Mucosa of descending colon (tissue), 3 donors: ENCODE measurements at places on chromosomes 4 and X.
A peak's percentile ranks its signal among the peaks of the same experiment; 100 is the strongest.

- DNase-seq = no peak
Measured at GRCh38 chr4:90572996-90573395, 445.8 kb downstream of the CCSER1 start.

- DNase-seq = no peak
Measured at GRCh38 chr4:53714236-53715140, 123.2 kb upstream of the LNX1 start.

DNA sequence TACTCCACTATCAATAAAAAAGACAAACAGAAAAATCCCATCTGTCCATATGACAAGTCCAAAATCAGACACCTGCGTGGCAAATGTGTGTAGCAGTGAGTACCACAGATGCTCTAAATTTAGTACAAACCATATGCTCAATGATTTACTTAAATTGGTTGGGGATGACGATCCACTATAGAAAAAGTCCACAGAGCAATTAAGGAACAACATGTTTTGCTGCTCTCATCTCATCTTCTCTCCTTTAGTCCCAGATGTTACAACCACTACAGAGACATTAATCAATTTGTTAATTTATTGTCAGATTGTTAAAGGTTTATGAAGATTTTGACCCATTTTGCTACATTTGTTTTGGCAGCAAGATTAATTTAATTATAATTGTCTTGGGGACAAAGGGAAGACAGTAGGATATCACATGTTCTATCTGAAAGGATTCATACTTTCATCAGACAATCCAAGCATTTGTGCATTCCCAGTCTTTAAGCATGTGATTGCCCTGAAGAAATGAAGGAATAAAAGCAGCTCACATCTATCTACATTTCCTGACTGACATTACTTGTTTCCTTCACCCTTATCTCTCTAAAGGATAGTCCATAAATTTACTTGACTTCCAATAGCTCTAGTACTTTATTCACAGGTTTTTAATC lies 2268.1 kb downstream of the PCDH7 start:
- DNase-seq = no peak

DNA sequence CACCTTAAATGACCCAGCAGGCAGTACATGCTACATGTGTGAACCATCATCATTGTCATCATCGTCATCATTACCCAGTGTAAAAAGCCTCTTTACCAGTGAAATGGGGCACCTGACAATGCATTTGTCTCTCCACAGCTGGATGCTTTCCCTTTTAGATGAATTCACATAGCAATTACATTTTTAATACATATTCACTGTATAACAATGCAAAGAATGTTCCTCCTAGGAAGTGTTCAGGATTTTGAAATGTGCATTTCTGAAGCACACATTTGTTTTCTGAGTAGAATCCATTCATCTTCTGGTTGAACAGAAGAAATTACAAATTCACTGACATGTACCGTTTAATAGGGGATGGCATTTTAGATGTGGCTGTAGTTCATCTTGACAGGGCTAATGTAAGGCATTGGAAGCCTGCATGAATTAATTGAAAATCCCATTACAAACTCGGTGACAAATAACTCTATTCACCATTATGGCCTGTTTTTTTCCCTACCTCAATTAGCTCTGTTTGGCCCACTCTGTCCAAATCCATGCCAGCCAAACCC lies 111.1 kb downstream of the SH3RF1 start:
- DNase-seq = no peak

DNA sequence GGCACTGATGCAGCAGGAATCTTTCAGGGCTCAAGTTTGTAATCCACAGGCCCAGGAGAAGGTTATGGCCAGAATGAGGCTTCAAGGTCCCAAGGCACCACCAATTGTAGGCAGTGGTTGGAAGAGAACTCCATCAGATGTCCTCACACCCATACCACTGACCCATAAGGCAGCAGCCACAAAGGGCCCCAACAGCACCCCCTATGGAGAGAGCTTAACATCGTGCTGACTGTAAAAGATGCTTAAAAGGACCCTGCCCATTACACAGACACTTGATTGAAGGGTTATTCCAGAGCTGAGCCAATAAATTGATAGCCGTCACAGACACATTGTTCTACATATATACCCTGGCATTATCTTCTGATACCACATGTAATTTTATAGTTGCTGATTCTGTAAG lies 113.7 kb downstream of the SOWAHB start:
- DNase-seq = no peak

DNA sequence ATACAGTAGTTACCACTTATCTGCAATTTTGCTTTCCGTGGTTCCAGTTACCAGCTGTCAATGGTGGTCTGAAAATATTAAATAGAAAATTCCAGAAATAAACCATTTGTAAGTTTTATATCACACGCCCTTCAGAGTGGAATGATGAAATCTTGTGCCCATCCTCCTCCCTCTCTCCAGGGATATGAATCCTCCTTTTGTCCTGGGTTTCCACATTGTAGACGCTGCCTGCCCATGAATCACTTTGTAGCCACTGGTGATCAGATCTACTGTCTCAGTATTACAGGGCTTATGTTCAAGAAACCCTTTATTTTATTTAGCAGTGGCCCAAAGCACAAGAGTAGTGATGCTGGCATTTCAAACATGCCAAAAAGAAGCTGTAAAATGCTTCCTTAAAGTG lies 198.6 kb downstream of the KCNIP4 start:
- DNase-seq = no peak

GRCh38 chr4:39539089-39539611 lies 11.9 kb upstream of the UGDH start:
- DNase-seq = no peak

- no peak for DNase-seq
Measured at GRCh38 chr4:106246441-106246840, 69.6 kb downstream of the TBCK start.

GRCh38 chr4:139876337-139876941 lies 210.8 kb downstream of the MGST2 start:
- DNase-seq = no peak

- DNase-seq = no peak
Measured at GRCh38 chr4:15343000-15343399, 84.8 kb upstream of the C1QTNF7 start.

GRCh38 chr4:56007154-56007553 lies 58.4 kb downstream of the CEP135 start:
- no peak for DNase-seq

DNA sequence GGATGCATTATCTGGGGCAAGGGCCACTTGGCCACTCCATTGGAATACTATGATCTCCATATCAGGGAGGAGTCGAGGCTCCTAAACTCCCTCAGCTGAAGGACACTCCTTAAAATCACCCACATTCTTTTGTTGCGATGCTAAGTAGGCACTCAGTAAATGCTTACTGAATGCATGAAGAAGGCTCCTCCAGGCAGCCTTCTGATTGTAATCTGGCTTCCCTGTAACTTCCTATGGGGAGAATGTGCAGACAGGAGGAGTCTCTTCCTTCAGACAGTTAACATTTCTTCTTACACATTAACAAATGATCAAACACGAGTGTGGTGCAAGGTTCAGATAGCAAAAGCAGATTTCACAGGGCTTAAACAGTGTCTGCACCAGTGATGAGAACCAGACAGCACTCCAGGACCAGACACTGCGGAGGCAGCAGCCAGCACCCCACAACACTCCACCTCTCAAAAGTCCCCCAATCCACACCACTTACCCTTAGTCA lies 21.4 kb upstream of the USO1 start:
- DNase-seq = no peak

DNA sequence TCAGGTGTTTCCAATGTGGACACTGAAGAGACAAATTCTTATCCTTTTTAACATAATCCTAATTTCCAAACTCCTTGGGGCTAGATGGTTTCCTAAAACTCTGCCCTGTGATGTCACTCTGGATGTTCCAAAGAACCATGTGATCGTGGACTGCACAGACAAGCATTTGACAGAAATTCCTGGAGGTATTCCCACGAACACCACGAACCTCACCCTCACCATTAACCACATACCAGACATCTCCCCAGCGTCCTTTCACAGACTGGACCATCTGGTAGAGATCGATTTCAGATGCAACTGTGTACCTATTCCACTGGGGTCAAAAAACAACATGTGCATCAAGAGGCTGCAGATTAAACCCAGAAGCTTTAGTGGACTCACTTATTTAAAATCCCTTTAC lies 18.6 kb downstream of the TLR7 start:
- DNase-seq = no peak

DNA sequence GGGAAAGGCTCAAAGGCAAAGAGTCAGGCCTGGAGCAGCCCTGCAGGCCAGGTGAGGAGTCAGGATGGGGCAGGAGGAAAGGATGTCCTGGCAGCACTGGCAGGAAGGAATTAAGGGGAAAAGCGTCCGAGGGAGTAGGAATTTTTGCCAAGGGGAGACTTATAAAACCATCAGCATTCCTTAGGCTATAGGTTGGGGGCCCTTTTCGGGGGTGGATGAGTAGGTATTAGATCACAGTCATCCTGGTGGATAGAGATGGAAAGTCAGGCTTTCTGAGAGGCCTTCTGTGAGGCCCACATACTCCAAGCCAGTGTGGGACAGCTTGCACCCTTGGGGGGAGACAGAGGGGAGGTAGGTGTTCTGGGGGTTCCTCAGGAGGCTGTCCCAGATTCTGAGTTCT lies 12.3 kb downstream of the STARD8 start:
- DNase-seq = no peak

DNA sequence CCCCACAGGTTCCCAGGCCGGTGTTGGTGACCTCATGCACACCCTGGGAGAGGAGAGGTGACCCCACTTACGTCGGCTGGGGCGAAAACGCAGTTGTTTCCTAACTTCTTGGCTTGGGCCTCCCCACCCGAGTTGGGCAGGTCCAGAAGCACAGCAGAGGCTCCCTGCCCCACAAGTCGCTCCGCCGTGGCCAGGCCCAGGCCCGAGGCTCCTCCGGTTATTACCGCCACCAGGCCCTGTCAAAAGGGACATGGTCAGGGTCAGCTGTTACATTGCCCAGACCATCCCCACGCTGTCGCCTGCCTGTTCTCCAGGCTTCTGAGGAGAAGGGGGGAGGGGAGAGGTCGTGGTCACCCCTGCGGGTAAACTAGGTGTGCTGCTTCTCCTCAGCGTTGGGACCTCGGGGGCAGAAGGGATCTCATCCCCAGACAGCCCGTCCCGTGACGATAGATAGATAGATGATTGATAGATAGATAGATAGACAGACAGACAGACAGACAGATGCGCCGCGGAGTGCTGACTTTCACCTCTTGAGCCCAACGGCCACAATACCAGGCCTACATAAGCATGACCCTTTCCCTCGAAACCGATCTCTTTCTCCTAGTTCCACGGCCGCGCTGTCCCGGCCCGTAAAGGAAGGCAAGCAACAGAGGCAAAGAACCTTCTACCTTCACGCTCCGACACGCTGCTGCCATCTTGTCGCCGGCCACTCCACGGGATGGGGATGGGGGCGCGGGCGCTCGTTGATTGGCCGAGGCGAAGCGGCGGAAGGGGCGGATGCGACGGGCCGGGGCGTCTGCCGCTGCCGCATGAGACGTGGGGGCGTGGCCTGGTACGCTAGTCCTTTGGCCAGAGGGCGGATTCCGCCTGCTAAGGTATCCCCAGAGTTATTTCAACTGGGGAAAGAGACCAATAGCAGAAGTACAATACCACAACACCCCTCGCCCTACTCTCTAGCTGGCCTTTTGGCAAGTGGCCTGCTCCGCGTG lies at the start of gene HSD17B10:
TSS of gene HSD17B10 (minus strand) at position 720 of the 989 bp plus-strand sequence. CDS start at position 695, 25 bp downstream.
- DNase-seq = peak; percentile 94

DNA sequence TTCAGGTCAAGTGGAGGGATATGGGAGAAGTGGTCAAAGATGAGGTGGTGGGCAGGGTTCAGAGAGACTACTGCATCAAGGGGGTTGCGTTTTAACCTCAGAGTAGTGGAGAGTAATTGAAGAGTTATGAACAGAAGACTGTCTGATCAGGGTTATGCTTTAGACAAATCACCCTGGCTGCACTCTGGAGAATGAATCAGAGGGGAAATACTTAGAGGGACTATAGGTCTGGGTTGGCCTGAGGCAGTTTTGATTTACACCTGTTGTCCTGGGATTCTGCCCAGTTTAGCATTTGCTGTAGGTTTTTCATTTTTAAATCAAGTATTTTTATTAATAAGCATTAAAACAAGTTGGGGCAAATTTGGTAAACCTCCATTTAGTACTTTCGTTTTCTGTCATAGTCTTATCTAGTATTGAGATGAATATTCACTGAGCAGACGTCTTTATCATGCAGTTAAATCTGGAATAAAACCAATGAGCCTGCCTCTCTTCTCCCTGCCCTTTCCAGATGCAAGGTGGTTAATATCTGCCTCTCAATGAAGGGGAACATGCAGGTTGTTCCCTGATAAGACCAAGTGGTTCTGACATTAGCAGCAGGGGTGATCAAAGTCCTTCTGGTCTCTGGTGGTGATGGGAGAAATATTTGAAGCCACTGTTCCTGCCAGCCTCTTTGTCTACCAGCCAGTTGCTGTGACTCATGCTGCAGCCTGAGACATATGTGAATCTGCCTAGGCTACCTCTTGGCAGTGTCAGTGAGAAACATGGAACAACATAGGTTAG lies 116.0 kb upstream of the RPS6KA3 start:
- no peak for DNase-seq

DNA sequence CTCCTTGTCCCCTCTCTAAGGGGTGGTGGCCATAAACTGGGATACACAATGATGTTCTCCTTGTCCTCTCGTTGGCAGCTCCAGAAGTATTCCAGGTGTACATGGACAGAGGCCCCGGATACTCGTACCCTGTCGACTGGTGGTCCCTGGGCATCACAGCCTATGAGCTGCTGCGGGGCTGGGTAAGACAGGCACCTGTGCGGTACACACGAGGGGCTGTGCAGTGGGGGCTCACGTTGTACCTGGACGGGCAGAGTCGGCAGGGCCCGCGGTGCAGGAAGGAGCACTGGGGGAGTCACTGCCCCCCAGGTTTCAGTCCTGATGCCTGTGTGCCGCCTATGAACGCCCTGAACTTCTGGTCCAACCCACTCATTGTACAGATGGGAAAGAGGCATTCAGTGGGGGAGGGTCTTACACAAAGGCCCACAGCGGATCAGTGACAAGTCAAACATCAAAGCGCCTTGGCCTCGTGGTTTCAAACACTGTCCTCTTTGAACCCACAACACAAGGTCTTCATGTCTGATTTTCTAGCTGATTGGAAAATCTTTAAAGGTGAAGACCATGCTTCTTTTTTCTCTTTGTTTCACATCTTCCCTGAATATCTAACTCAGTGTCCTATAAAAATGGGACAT lies 261.6 kb downstream of the EVC2 start:
- no peak for DNase-seq

DNA sequence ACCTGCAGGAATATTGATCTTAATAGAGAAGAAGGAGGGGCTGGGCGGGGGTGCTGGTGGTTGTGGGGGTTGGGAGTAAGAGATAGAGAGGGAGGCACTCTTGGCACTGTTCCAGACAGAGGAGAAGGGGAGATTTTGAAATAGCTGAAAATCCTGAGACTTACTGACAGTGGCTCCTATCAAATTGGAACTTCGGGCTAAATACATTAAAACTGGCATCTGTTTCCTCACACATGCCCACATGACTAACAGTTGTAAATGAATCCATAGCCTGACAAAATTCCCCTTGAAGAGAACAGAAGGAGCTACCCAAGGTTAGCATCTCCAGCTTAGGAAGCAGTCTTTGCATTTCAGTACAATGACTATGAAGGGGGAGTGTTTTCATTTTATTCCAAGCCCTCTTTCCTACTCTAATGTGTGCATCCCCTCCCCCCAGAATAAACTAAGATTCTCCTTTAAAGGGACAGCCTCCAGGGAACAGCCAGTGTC lies 1.4 kb downstream of the DCX start:
- no peak for DNase-seq
